ENCODE measurements at places on chromosomes 5 and 9.

DNA sequence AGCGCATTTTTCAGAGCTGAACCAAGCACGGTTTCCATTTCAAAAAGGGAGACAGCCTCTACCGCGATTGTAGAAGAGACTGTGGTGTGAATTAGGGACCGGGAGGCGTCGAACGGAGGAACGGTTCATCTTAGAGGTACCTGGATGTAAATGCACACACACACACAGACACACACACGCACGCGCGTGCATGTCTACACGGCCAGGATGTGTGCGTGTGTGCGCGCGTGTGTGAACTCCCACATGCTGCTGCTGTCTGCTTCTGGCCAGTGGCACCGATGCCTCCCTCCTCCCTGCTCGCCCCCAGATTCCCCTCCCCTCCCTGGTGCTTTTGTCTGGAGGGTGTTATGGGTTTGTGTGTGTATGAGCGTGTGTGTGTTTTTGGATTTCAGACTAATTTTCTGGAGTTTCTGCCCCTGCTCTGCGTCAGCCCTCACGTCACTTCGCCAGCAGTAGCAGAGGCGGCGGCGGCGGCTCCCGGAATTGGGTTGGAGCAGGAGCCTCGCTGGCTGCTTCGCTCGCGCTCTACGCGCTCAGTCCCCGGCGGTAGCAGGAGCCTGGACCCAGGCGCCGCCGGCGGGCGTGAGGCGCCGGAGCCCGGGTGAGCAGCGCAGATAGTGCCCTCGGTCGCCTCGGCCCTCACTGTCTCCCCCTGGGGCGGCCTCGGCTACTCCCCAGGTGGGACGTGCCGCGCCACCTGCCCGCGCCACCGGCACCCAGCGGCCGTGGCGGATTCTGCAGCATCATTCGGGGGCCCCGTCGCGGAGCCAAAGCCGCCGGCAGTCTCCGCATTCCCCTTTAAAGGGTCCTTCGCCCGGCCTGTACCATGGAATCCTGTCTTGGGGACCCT is at the start of gene NTRK2:
Gene NTRK2, plus strand, starts transcription at position 442 of the 850 bp plus-strand sequence. CDS start 1,020 bp downstream, outside the sequence.
- H3K36me3 ChIP-seq = no peaks in the 10 kb centered on the region
- no peaks in the 10 kb centered on the region for H3K4me1 ChIP-seq
- peaks cover 7% of the 10 kb centered on the region for H3K27me3 ChIP-seq
- no peak for DNase-seq
- no peak within 1 kb of the TSS for H3K27ac ChIP-seq
- H3K4me3 ChIP-seq = no peak within 1 kb of the TSS

DNA sequence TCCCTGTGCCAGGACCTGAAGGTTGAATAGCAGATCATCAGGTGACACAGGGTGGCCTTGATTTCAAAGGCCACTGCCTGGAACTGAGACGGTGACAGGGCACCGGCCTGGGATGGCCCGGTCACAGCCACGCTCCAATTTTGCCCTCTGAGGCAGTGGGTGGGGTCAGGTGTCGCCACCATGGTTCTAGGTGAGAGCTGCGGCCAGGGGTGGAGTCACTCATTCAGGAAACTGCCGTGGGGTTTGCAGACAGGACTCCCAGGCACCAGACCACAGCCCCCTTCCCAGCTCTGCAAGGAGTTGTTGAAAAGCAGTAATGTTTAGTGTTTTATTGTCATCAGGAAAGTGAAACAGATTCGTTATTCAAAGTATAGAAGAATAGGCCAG is 17.3 kb upstream of the RNU6ATAC start:
- H3K27me3 ChIP-seq = peaks cover 37% of the 10 kb centered on the region
- no peak overlapping the region for H3K27ac ChIP-seq
- H3K4me3 ChIP-seq = no peak overlapping the region
- H3K36me3 ChIP-seq = no peaks in the 10 kb centered on the region
- DNase-seq = no peak

DNA sequence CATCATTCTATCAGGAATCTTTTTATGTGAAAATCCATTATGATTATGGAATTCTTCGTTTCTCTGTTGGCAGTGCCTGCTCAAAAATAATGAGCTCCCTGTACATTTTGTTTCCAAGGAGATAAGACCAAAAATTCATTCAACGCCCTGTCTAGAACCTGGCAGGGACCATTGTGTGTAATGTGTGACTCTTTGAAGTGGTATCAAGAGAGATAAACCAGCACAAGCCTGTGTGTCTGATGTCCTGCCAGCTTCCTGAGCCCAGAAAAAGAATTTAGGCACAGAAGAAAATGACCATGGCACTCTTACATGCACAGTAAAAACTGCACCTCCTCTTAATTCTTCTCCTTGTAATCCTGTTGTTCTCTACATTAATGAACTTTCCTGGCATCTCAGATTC is 177.4 kb downstream of the SAXO1 start:
- no peaks in the 10 kb centered on the region for H3K36me3 ChIP-seq
- H3K27me3 ChIP-seq = peaks cover 6% of the 10 kb centered on the region
- no peak for DNase-seq
- H3K4me1 ChIP-seq = no peaks in the 10 kb centered on the region
- H3K4me3 ChIP-seq = no peak overlapping the region

GRCh38 chr5:36946101-36946500 is 69.5 kb downstream of the NIPBL start:
- no peaks in the 10 kb centered on the region for H3K36me3 ChIP-seq
- no peak for DNase-seq

DNA sequence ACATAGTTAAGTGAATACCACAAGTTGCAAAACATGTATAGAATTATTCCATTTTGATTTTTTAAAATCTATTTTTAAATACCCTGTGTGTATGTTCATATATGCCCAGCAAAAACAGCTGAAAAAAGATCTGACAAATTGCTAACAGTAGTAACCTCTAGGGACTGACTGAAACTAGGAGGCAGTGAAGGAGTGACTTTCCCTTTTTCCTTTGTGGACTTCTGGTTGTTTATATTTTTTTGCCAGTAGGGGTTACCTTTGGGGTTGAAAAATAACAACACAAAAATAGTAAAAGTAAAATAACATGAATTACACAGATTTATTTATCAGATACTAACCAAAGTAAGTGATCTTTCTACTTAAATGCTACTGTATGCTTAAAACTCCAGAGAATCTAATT is 2.9 kb downstream of the MEGF9 start:
- H3K36me3 ChIP-seq = peaks cover 6% of the 10 kb centered on the region
- peaks cover 69% of the 10 kb centered on the region for H3K4me1 ChIP-seq
- H3K27ac ChIP-seq = peak overlapping the region; percentile 63
- no peak for DNase-seq

- no peaks in the 10 kb centered on the region for H3K4me1 ChIP-seq
- no peak overlapping the region for H3K27ac ChIP-seq
- no peaks in the 10 kb centered on the region for H3K36me3 ChIP-seq
- no peak overlapping the region for H3K4me3 ChIP-seq
- DNase-seq = no peak
- H3K27me3 ChIP-seq = no peaks in the 10 kb centered on the region
Observed at GRCh38 chr9:82431121-82431520, 442.5 kb downstream of the SPATA31D1 start.

- no peak overlapping the region for H3K4me3 ChIP-seq
- no peaks in the 10 kb centered on the region for H3K27me3 ChIP-seq
- H3K4me1 ChIP-seq = no peaks in the 10 kb centered on the region
- H3K36me3 ChIP-seq = no peaks in the 10 kb centered on the region
- no peak for DNase-seq
Observed at GRCh38 chr9:33014665-33015014, 10.4 kb upstream of the DNAJA1 start.

- H3K27me3 ChIP-seq = no peaks in the 10 kb centered on the region
- H3K4me1 ChIP-seq = no peaks in the 10 kb centered on the region
- no peak overlapping the region for H3K27ac ChIP-seq
- no peaks in the 10 kb centered on the region for H3K36me3 ChIP-seq
- H3K4me3 ChIP-seq = no peak overlapping the region
- no peak for DNase-seq
Observed at GRCh38 chr5:129384736-129385135, 75.4 kb upstream of the ADAMTS19 start.

DNA sequence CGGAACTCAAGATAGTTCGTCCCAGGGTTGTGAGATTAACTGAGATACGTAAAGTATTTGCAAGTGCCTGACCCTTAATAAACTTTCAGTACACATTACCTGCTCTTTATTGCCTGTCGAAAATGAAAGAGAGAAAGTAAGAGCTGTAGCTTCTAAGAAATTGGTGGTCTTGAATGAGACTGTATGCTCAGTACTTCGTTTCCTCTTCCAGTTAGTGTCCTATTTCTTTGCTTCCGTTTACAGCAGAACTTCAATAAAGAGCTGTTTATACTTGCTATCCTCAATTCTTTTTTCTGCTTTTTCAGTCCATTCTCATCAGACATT is 534 bp downstream of the SRFBP1 start:
- H3K27ac ChIP-seq = peak overlapping the region; percentile 52
- no peak for DNase-seq
- H3K27me3 ChIP-seq = no peaks in the 10 kb centered on the region
- H3K36me3 ChIP-seq = 0 out of 2 replicates have a peak, but pooled peaks cover 7% of the 10 kb centered on the region

- no peak overlapping the region for H3K4me3 ChIP-seq
- peak; percentile 37 for DNase-seq
- no peaks in the 10 kb centered on the region for H3K4me1 ChIP-seq
- no peaks in the 10 kb centered on the region for H3K27me3 ChIP-seq
Observed at GRCh38 chr5:121681229-121681855, 170.3 kb upstream of the FTMT start.

- DNase-seq = no peak
- no peaks in the 10 kb centered on the region for H3K4me1 ChIP-seq
- peaks cover 19% of the 10 kb centered on the region for H3K27me3 ChIP-seq
- H3K36me3 ChIP-seq = no peaks in the 10 kb centered on the region
Observed at GRCh38 chr9:138096519-138096845, 218.9 kb downstream of the CACNA1B start.

DNA sequence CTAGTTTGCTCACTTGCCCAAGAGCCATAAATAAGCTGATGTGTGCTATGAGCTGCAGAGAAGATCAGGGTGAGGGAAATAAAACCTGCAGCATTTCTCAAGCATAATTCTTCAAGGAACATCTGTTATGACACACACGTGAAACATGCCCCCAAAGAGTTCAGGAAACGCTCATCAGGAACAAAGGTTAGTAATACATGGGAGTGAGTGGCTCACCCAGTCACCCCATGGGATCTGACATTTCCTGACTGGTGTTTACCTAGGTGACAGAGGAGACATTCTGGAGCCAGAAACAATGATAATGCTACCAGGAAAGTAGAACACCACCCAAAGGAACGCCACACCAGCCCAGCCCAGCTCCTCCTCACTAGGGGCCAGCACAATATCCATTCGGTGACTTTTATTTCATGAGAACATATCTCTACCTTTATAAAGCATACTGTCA is 66.0 kb downstream of the FRMD3 start:
- peak overlapping the region; percentile 88 for H3K27ac ChIP-seq
- DNase-seq = peak; percentile 69
- no peaks in the 10 kb centered on the region for H3K36me3 ChIP-seq
- H3K4me3 ChIP-seq = peak overlapping the region; percentile 25

DNA sequence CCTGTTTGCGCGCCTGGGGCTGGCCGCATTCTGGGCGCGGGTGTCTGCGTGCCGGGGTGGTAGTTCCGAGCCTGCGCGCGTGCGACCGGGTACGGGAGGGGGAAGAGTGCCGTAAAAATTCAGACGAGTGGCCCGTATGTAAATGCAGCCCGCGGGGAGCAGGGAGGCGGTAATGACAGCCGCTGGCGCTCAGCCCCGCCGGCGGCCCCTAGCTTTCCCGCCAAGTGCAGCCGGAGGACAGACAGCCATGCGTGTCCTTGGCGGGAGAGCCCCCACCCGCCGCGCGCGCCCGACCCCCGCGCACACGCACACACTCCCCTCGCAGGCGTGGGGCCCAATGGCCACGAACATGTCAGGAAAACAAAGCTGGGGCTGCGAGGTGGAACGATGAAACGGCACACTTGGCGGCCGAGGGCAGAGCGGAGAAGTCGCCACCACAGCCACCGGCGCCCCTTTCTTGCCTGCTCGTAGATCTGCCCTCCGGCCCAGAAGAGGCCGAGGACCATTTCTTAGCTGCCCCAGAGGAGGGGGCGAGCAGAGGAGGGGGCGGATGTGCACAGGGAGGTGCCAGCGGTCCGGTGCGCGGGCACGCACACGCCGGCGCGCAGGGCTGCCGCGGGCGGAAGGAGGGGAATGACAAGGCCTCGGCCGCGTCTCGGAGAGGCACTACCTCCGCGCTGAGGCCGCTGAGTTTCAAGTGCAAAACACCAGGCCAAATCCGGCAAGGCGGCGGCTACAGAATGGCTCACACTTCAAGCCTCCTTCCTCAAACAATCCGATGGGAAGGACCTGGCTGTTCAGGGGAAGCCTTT is 208.4 kb downstream of the MEF2C start:
- peak overlapping the region; percentile 79 for H3K27ac ChIP-seq
- H3K4me1 ChIP-seq = peaks cover 10% of the 10 kb centered on the region
- H3K4me3 ChIP-seq = peak overlapping the region; percentile 77
- no peak for DNase-seq
- H3K36me3 ChIP-seq = no peaks in the 10 kb centered on the region
- H3K27me3 ChIP-seq = no peaks in the 10 kb centered on the region

- DNase-seq = no peak
- no peaks in the 10 kb centered on the region for H3K36me3 ChIP-seq
- H3K4me3 ChIP-seq = no peak overlapping the region
Observed at GRCh38 chr5:11902201-11902619, 2.0 kb downstream of the CTNND2 start.

- no peak overlapping the region for H3K27ac ChIP-seq
- no peaks in the 10 kb centered on the region for H3K36me3 ChIP-seq
- H3K4me3 ChIP-seq = no peak overlapping the region
- no peak for DNase-seq
- H3K4me1 ChIP-seq = no peaks in the 10 kb centered on the region
Observed at GRCh38 chr5:87844449-87844848, 424.2 kb downstream of the TMEM161B start.

GRCh38 chr5:103476811-103477210 is 85.8 kb downstream of the NUDT12 start:
- H3K27ac ChIP-seq = no peak overlapping the region
- H3K36me3 ChIP-seq = no peaks in the 10 kb centered on the region
- H3K4me3 ChIP-seq = no peak overlapping the region
- no peak for DNase-seq

- H3K4me1 ChIP-seq = no peaks in the 10 kb centered on the region
- no peaks in the 10 kb centered on the region for H3K27me3 ChIP-seq
- no peaks in the 10 kb centered on the region for H3K36me3 ChIP-seq
- H3K4me3 ChIP-seq = no peak overlapping the region
- no peak overlapping the region for H3K27ac ChIP-seq
Observed at GRCh38 chr5:159951834-159952233, 35.6 kb downstream of the ADRA1B start.

DNA sequence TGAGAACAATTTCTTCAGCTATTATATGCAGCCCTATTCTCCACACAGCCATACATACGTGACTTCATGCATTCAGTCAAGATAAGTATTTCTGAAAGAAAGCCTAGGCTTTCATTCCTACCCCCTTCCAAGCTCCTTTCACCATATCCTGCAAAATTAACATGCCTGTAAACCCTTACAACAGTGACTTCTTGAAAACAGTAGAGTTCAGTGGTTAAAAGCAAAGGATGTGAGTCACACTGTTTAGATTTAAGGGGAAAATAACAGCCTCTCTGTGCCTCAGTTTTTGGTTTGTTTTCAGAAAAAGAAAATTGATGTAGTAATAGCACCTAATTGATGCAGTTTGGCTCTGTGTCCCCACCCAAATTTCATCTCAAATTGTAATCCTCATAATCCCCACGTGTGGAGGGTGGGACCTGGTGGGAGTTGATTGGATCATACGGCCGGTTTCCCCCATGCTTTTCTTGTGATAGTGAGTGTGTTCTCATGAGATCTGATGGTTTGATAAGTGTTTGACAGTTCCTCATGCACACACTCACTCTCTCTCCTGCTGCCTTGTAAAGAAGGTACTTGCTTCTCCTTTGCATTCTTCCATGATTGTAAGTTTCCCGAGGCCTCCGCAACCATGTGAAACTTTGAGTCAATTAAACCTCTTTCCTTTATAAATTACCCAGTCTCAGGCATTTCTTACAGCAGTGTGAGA is 264.8 kb downstream of the CETN3 start:
- H3K4me1 ChIP-seq = no peaks in the 10 kb centered on the region
- no peak for DNase-seq
- H3K27me3 ChIP-seq = no peaks in the 10 kb centered on the region
- no peaks in the 10 kb centered on the region for H3K36me3 ChIP-seq
